ENCODE measurements at places on chromosomes 1 and 21.

- DNase-seq = no peak
These were observed 39.6 kb downstream of the SDC3 start for GRCh38 chr1:30868833-30869435.

GRCh38 chr1:204921855-204922516 lies 51.3 kb downstream of the NFASC start:
- DNase-seq = no peak

DNA sequence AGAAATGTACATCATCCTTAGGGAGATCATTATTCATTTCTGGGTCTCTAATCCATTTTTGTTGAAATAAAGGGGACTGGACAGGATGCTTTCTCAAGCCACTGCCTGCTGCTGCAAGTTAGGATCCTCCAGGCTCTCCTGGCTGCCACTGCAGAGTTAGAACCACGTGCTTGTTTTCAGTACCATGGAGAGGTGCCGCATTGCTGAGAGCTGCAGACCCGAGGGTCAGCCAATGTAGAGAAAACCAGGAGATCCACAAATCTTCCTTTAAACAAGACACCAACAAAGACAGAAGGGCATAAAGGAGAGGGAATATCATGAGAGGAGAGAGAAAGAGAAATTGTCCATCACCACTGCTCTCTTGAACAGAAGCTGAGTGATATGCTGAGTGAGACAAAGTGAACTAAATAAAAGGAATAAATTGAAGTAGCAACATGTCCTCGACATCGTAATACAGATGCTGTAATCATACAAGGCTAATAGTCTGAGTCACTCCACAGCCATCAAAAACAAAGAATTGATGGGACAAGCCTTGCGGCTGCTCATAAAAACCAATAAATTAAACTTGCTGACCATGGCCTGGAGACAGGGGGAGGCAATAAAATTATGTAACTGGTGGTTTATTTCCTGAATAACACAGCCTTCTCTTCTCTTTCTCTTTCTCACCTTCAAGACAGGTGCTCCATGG lies 255.7 kb downstream of the OMA1 start:
- no peak for DNase-seq

DNA sequence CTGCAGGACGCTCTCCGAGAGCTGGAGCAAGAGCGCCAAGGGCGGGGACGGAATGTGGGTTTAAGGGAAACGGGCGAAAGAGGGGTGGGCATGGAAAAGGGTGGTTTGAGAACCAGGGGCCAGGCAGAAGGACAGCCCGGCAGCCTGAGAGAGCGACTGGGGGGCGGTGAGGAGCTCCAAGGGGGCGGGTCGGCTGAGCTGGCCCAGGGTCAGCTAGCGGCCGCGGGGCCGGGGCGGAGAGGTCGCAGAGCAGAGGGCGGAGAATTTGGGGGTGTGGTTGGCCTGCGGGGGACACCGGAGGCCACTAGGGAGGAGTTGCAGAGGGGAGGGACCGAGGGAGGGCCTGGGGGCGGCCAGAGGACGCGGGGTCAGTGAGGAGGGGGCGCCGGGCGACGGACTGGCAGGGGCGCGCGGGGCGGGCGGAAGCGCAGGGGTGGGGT lies 54.7 kb downstream of the NDUFS5 start:
- DNase-seq = no peak

GRCh38 chr1:160621633-160622413 lies 25.0 kb downstream of the SLAMF1 start:
- no peak for DNase-seq

DNA sequence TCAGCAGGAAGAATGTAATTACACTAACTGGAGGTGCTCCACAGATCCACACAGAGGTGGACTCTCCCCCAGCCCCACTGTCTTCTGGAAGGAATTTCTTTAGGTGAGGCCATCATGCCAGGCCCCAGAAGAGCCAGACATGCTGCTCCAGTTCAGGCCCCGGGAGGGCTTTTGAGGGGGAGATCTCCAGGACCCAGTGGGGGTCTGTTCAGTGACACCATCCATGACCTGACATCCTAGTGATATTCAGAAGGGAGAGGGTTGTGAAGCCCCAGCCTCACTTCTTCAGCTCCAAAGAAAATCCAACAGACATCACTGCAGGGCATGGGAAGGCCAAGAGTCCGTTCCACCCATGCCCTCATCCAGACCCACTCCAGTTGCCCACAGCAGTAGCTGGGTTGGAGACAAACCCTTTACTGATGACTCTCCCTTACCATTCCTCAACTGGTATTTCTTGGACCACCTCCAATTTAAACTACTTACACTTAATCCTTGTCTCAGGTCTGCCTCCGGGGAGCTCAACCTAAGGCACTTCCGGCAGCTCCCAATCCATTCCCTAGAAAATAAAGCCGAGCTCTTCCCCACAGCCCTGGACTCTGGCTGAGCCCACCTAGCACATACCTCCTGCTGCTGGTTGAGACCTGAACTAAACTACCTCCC lies 39.2 kb downstream of the CSMD2 start:
- DNase-seq = no peak

- peak; percentile 78 for DNase-seq
These were observed at the start of gene PATJ for GRCh38 chr1:61741711-61742619. PATJ (plus strand) TSS chr1:61742480; CDS start chr1:61762893, 20,413 bp downstream.

DNA sequence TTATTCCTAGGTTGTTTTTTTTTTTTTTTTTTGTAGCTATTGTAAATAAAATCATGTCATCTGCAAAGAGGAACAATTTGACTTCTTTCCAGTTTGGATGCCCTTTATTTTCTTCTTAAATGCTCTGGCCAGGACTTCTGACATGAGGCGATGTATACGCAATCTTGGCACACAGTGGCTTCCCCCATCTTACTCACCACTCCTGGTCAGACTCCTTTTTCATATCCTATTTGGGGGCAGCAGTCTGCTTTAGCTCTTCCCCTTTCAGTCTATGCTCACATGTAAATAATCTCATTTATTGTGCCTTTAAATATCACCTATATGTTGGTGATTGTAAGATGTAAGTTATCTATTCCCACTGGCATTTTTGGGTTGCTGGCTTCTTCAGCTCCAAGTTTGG lies 56.1 kb downstream of the SLAMF6 start:
- no peak for DNase-seq

DNA sequence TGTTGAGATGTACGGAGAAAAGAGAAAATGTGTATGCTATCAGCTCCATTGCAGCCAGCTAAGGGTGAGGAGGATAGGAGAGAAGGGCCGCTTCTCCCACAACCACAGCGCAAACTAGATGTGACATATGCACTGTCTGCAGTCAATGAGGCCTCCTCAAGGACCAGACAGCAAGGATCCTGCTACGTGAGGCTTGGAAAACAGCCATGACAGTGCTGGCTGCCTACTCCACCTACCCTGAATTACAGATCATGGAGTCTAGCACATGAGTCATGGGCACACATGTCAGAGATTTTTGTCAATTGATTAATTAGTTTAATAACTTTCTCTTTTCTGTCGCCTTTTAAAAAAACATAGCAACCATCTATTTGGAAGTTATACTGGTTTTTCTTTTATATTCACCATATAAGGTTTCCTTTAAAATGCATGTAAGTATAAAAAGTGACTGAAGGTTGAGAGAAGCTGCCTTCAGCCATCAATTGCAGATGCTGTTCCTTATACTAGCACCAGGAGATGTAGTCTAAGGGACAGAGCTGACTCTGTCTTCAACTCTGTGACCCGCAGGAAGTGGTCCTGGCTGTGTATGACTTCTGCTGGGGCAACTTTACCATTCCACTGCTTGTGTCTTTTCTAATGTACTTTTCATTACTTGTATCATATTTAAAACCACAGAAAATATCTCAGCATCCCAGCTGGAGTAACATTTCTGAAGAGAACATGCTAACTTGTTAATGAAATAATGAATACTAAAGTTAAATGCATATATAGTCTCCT lies 3.1 kb downstream of the VPS26C start:
- no peak for DNase-seq

- no peak for DNase-seq
These were observed at the start of gene PLA2G2E for GRCh38 chr1:19923137-19923952. PLA2G2E (minus strand) TSS chr1:19923617; CDS start chr1:19923559, 58 bp downstream.

DNA sequence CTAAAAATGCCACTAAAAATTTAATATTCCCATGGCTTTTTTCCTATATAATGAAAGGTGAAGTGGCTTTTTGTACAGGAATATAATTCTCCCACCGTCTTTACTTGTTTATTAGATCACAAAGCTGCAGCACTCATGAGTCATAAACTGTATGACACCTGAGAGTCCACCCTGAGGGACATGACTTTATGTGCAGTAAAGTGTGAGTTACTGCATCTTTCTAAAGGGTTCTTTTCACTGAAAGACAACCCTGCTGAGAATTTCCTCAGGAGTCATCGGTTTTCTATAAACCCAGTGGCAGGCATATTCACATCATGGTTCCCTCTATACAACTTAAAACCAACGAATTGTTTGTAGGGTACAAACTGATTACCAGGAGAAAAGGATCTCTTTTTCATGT lies 77.4 kb downstream of the APP start:
- DNase-seq = no peak

- DNase-seq = no peak
These were observed 55.0 kb downstream of the MPZL1 start for GRCh38 chr1:167776616-167777268.

DNA sequence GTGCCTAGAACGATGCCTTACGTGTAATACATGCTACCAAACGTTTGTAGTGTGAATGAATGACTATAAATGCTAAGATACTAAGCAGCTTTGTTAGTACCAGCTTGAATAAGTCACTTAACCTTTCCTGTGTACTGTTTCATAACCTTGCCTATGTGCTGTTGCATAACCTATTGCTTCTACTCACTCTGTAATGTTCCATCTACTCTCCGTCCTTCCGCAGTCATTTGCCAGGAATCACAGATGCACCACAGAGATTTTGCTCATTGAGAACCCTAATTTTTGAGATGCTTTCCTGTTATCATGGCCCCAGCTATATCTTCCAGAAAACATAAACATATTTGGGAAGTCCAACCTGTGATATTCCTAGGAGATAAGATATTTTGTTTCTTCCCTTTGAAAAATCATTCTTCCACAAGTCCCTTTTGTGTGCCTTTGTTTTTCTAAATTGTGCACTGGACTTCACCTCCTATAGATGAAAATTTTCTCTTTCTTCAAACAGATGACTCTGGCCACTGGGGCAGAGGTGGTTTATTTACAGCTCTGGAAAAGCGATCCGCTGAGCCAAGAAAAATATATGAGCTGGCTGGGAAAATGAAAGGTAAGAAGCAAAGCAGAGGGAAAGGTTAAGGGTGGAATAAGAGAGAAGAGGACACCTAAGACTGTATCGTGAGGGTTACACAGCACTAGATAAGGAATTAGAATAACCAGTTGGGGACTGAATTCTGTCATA lies 44.8 kb downstream of the CHD1L start:
- no peak for DNase-seq

DNA sequence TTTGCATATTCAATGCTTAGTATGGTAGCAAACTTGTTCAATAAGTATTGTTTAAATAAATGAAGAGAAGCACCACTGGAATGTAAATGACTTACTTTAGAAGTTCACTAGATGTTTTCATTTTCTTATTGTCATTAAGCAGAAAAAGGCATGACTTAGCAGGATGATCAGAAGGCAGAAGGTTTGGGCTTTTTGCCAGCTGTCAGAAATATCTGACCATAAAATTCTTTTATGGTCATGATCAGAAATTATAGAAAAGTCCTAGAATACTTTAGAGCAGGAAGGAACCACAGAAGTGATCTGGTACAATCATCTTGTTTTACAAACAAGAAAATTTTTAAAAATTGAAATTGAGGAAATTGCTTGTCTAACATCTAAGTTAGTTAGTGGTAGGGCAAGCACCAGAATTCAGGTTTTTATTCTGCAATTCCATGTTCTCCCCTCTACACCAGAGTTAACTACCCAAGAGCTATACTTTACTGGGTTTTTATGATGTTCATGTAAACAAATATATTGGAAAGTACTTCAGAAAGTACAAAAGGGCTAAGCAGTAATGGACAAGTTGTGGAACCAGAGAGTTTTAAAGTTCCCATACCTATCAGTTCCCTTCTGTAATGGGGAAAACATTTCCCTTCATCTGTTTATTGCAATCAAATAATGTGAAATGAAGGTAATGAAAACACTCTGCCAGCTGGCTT lies 10.1 kb downstream of the FMO5 start:
- no peak for DNase-seq

GRCh38 chr21:32319012-32319411 lies 20.4 kb downstream of the MRAP start:
- no peak for DNase-seq

GRCh38 chr1:43545695-43546387 lies 15.2 kb downstream of the PTPRF start:
- no peak for DNase-seq

DNA sequence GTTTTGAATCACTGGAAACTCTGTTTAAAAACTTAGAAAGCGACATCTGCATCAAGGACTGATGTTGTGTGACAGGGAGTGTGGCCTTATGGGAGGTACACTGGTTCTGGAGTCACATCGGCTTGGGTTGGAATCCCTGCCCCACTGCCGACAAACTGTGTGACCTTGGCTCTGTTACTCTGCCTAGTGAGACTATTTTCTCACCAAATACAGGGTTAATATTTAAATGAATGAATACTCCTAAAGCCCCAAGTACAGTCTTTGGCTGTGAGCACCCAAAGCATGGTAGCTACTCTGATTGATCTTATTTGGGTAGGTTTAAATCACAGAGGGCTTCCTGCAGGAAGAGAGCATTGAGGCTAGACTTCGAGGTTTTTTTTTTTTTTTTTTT lies 102.0 kb downstream of the ACTL8 start:
- DNase-seq = no peak

DNA sequence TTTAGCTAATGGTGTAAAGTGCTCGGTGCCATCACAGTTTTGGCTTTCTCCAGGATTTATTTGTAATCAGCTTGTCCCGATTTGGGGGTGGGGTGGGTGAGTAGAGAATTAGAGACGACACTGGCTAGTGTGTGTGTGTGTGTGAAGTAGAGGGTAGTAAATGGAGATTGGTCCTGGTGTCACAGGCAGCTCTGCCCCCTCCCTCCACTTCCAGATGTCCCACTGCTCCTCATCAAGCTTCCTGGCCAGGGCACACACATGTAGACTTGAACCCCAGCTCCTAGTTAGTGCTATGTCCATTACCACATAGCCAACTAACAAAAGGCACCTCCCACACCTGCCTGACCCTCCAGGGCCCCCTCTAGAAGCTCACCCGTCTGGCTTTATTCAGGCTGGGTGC lies 3.2 kb downstream of the TRNP1 start:
- DNase-seq = no peak

GRCh38 chr1:229349463-229350385 lies 6.9 kb upstream of the CCSAP start:
- no peak for DNase-seq

DNA sequence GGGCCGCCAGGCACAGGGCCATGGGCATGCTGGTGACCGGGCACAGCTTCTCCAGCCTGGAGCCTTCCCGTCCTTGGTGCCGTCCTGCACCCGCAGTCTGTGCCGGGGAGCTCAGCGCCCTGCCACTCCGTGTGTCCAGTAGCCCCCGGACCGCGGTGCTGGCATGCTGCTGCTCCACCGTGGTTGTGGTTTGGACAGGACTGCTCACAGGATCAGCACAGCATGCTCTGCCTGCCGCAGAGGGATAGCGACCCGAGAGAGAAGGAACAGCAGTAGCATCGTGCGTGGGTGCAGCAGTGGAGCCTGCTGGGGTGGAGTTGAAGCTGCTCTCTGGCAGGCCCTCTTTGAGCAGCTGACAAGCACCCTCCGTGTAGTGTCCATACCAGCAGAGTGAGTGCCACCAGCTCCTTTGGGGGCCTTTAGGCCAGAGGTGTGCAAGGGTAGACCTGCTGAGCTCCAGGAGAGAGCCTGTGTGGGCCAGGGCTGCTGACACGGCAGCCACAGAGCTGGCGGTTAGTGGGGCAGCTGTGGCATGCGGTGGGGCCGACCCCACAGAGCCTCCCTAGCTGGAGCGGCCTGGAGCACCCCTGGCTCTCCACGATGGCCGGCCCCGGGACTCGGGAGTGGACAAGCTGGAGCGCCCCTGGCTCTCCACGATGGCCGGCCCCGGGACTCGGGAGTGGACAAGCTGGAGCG lies 6.4 kb upstream of the PCBP3 start:
- no peak for DNase-seq
